ENCODE measurements at places on chromosomes 2 and 18.

DNA sequence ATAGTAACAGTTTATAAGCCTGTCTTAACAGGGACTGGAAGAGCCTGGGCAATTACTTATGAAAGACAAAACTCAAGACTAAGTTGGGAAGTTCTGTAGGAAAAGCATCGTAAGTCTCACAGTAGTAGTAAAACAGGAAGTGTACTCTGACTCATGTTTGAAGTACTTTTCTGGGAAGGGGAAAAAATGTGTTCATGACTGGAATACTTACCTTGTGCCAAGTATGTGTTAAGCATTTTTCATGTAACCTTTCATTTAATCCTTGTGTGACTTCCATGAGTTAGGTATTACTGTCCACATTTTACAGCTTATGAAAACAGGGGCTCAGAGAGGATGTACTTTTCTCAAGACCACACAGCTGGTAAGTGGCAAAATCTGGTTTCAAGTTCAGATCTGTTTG lies 13.7 kb upstream of the SKOR2 start:
- peak; percentile 30 for DNase-seq

- DNase-seq: no peak
Observed at GRCh38 chr2:134232461-134232860, 21.4 kb upstream of the MGAT5 start.

DNA sequence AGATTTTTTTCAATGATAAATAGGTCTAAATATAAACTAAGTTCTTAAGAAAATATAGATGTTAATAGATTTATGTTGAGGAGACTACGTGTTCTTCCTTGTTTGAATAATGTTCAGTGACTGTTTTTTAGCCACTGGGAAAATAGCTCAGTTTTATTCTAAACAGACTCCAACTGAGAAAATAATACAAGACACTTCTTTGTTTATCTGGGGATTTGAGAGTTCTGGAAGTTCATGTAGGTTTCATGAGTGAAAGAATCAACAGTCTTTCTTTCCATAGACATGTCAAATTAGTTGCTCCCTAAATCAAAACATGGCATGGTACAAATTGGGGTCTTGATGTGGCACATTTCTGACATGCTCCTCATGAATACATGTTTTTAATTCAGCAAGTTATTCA lies 177.7 kb downstream of the MREG start:
- DNase-seq: no peak

DNA sequence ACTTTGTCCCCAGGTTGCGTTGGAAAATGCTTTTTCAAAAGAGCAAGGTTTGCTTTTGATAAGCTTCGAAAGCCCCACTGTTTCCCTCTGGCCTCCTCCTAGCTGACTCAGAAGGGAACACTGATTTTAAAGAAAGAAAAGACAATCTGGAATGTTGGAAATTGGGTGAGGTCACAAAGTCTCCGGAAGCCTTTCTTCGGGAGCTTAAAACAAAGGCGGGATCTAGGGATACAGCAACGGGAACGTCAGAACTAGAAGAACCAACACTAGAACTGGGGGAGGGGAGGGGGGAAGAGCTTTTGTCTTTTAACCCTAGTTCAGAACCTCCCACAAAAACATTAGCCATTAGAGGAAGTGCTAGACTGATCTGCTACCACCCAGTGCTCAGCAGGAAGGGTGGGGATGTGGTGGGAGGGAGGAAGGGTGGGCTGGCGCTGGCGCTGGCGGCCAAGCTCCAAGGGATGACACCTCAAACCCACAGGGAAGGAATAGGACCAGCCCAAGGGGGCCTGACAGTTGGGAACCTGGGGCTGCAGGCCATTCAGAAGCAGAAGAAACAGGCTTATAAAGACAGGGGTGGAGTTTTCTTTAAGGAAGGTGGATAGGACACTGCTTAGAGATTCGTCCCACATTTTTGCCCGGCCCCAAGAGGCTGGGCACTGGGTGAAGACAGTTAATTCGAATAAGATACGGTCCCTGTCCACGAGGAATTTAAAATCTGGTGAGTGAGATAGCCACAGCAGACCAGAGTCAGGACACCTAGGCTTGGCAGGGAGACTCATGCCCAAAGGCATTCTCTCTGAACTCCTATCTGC lies 1.7 kb downstream of the TMSB10 start:
- peak; percentile 73 for DNase-seq

- DNase-seq: no peak
Observed at GRCh38 chr2:54691445-54692135, 31.9 kb upstream of the EML6 start.

DNA sequence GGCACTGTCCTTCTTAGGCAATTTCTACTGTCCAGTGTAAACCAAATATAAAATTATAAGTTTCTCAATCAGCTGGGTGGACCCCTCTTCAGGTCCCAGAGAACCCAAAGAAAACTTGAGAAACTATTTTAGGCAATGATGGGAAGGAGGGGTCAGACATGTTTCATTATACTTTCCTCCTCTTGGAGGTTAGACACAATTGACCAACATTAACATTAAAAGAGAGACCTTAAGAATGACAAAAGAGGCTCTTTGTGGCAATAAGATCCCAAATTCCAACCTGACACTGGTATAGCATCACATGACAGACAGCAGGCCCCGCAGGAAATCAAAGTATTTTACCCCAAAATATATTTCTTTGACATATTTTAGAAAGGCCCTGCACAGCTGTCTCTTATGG lies 73.1 kb downstream of the LRRTM1 start:
- no peak for DNase-seq

DNA sequence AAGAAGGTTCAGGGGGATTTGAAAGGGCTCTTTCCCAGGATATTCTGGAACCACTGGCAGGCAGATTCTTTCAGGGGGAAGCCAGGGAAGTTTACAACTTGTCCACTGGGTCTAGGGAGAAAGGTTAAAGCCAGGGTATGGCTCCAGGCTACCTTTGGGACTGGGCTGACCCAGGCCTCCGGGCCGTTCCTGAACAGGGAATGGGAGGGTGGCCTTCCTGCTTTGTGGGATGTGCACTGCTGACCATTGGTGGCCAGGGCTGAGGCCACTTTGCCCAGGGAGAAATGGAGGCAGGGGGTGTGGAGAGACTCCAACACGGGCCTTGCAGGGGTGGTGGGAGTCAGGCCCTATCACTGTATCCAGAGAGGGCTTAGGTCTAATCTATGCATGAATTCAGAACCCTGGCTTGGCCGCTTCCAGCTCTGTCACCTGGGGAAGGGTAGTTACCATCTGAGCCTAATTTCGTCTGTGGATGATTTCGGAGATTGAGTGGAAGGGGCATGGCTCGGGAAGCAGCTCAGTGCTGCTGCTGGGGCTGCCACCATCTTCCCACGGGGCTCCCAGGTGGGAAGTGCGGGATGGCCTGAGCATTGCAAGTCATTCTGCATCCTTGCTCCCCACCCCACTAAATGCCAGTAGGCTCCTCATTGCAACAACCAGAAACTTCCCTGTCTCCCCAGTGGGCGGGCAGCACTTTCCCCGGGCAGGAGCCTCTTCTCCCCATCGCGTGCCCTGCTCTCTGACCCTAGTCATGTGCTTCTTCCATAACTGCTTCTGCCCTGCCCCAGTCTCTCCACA lies 57.1 kb upstream of the OTOF start:
- no peak for DNase-seq

GRCh38 chr2:96913117-96913397 lies 43.2 kb upstream of the SEMA4C start:
- no peak for DNase-seq

- peak; percentile 41 for DNase-seq
Observed at GRCh38 chr2:108916796-108917421, 72.1 kb downstream of the EDAR start.

GRCh38 chr2:239896075-239896474 lies 129.1 kb downstream of the NDUFA10 start:
- no peak for DNase-seq

DNA sequence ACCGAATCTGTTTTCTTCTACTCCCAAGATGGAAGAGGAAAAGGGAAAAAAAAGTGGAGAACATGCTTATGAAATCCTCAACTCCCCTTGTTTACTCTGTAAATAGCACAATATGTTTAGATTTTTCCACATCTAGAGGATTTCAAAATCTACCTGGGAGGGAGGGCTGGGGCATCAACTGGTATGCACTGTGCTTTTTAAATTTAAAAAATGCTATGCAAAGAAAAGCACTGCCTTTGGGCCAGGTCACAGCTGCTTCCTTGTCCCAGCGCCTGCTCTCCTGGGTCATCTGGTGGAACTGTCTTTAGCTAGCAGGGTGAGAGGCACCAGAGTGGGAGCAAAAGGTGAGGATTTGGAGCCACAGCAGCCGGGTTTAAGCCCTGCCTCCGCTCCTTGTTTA lies 88.2 kb upstream of the BOD1L2 start:
- DNase-seq: no peak

GRCh38 chr2:159455330-159455918 lies 160.9 kb downstream of the BAZ2B start:
- DNase-seq: no peak

- DNase-seq: no peak
Observed at GRCh38 chr2:222298001-222298310, 842 bp downstream of the PAX3 start.

- DNase-seq: peak; percentile 59
Observed at GRCh38 chr2:191245869-191246531, 796 bp downstream of the MYO1B start.

GRCh38 chr2:233469261-233470010 lies 97.1 kb downstream of the USP40 start:
- no peak for DNase-seq

GRCh38 chr2:236574424-236575145 lies 5.0 kb downstream of the ACKR3 start:
- DNase-seq: no peak

DNA sequence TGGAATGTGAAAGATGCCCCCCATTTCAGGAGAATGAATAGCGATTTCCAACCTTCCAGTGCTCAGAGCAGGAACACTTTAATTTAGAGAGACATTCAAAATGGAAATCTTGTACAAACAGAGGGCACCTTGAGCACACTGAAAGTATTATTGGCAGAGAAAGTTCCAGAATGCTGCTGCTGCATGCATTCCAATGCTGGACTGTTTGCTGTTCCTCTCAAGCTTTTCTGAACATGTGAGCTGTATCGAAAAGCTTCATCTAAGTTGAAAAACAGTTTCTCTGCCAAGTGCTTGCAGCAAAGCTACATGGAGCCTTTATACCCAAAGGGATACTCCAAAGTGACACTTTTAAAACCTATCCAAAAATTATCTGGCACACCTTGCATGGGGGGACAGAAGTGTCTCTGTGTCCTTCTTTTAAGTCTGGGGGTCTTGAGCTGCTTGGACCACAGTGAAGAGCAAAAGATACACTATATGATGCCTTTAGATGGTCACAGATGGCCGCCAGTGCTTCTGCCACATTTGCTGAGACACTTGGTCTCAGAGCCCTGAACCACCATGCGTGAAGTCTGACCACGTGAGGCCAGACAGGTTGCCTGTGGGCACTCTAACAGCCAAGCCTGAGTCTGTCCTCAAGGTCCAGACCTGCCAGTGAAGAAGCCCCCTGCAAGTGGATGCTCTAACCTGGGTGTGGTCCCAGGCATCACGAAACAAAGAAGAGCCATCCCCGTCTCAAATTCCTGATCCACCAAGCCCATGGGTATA lies 18.8 kb downstream of the UXS1 start:
- no peak for DNase-seq

DNA sequence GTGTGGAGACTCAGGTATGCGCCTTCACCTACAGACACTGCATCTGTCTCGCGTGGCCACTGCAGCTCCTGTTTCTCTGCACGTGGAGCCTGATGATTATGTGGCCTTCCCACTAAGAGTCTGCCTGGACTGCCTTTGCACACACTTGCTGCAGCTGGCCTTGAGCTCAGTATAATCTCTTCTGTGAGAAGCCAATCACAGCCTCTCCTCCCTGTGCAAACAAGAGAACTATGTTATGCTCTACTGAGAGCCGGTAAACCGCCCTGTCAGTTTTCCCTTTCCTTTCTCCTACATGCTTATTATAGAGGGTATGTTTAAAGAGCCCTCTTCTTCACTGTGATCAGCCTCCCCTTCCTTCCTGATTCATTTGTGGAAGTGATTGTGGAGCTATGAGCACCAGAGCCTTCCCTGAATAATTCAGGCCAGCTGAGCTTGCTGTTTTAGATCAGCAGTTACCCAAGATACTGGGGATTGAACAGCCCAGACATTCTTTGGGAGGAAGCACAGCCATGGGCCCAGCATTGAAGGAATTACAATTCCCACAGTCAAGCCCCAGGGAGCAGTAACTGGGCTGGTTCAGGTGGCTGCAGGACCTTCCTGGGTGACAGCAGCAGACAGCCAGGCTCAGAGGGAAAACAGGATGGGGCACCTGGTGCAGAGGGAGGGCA lies 3.7 kb upstream of the TGFA start:
- no peak for DNase-seq

GRCh38 chr18:35682281-35682867 lies 100.8 kb downstream of the GALNT1 start:
- DNase-seq: no peak

DNA sequence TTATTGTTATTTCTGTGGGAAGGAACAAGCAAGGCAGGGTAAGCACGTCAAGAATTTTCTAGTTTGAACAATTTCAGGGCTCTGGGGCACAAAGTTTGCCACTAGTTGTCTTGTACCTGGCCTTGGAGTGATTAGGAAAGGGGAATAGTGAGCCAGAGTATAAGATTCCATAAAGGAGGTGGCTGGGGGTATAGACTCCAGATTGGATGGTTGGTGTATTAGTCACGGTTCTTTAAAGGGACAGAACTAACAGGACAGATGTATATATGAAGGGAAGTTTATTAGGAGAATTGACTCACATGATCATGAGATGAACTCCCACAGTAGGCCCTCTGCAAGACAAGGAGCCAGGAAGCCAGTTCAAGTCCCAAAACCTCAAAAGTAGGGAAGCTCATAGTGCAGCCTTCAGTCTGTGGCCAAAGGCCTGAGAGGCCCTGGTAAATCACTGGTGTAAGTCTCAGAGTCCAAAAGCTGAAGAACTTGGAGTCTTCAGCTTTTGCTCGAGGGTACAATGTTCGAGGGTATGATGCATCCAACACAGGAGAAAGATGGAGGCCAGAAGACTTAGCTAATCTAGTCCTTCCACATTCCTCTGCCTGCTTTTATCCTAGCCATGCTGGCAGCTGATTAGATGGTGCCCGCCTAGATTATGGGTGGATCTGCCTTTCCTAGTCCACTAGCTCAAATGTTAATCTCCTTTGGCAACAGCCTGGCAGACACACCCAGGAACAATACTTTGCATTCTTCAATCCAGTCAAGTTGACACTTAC lies 31.5 kb upstream of the PTPRM start:
- no peak for DNase-seq

- DNase-seq: no peak
Observed at GRCh38 chr2:42875880-42876279, 83.5 kb upstream of the HAAO start.

- DNase-seq: peak; percentile 11
Observed at GRCh38 chr2:222609381-222609780, 46.5 kb downstream of the FARSB start.

- DNase-seq: peak; percentile 92
Observed at GRCh38 chr2:219274361-219274921, 4.7 kb upstream of the DNAJB2 start.
